NCI-H1092 treated with DMSO at 0.1 percent for 48 hours (cell line): ENCODE measurements at places on chromosomes 4 and X.
A peak's percentile ranks its signal among the peaks of the same experiment; 100 is the strongest.

DNA sequence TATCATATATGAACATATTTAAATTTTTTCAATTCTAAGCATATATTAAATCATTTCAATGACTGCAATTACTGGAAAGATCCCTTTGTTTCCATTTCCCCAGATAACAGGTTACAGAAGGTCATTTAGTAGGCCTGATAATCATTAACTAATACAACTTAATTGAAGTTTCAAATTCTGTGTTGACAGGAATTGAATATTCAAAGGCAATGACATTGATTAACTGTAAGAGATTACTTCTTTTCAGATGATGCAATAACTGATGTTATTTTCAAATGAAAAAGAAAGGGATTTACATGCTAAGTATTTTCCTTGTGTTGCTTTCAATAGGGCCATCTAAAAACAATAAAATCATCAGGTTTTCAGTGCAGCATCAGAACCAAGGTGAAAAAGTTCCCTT is 81.1 kb upstream of the ENPEP start:
- no peak for DNase-seq

- no peak for DNase-seq
Observed at GRCh38 chr4:135072553-135072952, 871.0 kb upstream of the PABPC4L start.

- DNase-seq = no peak
Observed at GRCh38 chrX:50913520-50913919, 3.0 kb downstream of the BMP15 start.

- no peak for DNase-seq
Observed at GRCh38 chr4:94307231-94307871, 35.3 kb downstream of the HPGDS start.

DNA sequence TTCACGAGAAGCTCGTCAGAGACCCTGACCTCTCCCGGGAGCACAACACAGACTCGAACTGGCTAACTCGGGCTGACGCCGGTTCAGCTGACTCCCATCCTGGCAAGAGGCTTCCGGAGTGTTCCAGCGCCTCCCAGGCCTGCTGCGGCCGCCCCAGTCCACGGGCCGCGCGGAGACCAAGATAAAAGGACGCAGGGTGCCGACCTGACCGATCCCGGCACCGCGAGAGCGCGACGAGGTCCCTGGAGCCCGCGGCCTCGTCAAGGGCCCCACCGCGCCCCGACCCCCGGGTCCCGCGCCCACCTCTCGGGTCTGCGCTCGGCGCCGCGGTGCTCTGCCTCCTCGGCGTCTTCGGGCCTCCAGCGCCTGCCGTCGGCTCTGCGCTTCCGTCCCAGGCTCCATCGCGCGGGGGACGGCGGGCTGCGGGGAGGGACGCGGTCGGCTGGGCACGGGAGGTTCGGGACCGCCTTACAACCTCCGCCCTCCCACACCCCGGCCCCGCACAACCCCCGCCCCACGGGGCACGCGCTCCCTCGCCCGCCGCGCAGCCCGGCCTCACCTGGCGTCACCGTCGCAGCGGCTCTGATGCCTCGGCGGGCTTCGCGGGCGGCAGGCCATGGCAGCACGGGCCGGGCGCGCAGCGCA is 426 bp downstream of the SLBP start:
- peak; percentile 36 for DNase-seq

- no peak for DNase-seq
Observed at GRCh38 chrX:107742700-107743191, 32.8 kb downstream of the TSC22D3 start.

DNA sequence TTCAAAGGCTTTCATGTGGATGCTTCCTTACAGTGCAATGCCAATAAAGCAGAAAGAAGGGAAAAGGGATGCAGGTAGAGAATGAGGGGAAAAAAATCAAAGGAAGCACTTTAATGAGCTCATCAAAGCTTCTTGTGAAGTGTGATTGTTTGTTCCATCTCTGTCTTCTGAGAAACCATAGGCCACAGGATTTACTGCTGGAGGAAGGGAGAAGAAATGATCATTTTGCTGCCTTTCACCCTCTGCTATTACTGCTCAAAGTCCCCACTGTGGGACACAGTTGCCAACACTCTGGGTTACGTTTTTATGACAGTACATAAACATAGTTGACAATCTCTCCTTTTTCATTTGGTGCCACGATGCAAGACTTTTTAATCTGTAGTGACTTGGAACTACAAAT is 558.0 kb upstream of the TECRL start:
- no peak for DNase-seq

DNA sequence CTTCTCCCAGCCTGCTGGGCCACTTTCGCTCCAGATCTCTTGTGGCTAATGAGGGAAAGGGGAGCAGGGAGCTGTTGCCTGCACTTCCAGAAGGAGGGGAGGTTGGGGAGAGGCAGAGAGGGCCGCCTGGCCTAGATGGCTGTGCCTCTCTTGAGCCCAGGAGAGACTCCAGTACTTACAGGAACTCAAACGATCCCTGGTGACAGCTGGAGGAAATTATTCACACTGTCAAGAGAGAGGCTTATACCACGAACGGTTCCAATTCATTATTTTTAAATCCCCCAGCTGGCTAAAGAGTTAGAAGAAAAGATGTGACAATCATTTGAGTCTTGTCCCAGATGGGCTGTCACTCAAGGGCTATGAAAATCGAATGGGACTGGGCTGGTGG is 96.1 kb downstream of the PHKA2 start:
- no peak for DNase-seq

- peak; percentile 89 for DNase-seq
Observed at GRCh38 chr4:152352622-152353116, 183.2 kb downstream of the FBXW7 start.

DNA sequence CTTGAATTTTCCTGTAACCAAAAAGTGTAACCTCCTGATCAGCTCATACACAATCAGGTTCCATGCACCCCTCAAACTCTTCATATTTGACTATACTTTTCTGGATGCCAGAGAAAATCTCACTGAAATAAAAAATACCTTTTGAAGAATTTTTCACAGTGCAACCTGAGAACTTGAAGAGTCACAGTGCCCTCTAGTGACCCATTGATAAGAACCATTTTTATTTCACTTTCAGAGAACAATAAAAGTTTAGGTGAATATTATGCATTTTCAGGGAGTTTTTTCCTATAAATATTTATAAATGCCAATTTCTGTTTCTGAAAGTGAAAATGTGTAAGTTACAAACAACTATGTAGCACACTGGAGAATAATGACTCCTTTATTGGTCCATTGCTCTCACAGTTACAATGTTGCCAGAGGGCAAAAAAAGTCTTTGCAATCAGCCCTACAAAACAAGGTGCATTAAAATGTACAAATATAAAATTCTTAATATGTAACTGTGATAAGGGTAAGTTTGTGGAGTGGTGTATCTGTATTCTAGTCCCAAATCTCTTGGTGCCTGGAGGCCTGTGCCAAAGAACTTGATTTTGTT is 153.6 kb upstream of the INTU start:
- peak; percentile 51 for DNase-seq

DNA sequence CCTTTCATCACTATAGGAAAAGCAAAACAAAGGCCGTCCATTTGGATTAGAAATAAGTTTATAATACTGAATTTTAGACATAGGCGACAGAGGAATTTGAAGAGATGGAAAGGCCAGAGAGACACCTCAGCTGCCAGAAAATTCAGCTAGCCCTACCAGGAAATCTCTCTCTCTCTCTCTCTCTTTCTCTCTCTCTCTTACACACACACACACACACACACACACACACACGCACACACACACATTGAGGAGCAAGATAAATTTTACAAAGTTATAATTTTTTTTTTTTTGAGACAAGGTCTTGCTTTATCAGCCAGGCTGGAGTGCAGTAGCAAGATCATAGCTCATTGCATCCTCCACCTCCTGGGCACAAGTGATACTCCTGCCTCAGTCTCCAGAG is 1.4 kb downstream of the XK start:
- no peak for DNase-seq
